Activated gamma-delta T cell treated with Interleukin-2 at 50 U/mL for 16 hours (primary cell): ENCODE measurements at places on chromosomes 13 and 19.
A peak's percentile ranks its signal among the peaks of the same experiment; 100 is the strongest.

- DNase-seq: peak; percentile 63
These were observed at the start of gene SLITRK5 for GRCh38 chr13:87671031-87671752. Gene SLITRK5, plus strand, starts transcription at chr13:87671371. Its CDS starts 4,018 bp downstream, at chr13:87675389.

GRCh38 chr13:82565201-82565600, 1317.1 kb downstream of the SLITRK1 start:
- no peak for DNase-seq

DNA sequence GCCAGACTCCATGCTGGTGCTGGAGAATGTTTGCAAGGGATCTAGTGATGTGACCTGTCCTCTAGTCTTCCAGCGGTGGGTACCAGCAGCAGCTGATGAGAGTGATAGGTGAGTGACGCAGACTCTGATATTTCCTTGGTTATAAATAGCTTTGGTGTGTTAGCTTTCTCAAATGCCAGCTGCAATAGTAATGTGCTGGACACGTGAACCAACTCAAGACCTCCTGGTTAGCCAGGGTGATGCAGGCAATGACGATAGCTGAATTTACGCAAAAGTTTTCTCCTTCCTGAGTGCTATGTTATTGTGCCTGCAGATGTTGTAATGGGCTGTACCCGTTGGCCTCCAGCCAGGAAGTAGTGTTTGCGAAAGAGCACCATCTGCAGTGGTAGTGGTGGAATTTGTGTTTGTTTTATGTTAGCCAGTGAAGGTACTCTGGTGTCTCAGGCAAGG, 129.5 kb downstream of the CYSLTR2 start:
- DNase-seq: no peak

DNA sequence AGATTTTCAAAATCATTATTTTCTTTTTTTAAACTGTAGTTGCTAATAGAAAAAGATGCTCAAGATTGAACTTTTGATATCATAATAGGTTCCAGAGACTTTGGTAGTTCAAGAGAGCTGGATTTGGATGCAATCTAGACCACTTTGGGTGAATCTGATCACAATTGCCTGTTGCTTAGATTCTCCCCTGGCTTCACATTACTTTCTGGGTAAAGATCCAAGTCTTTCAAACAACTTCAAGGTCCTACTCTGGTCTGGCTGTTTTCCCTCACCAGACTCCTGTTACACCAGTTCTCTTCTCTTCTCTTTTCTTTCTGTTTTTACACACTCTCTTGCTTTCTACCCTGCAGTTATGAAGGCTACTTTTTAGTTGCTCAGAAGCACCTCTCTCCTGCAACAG, 7.4 kb upstream of the SPRY2 start:
- no peak for DNase-seq

DNA sequence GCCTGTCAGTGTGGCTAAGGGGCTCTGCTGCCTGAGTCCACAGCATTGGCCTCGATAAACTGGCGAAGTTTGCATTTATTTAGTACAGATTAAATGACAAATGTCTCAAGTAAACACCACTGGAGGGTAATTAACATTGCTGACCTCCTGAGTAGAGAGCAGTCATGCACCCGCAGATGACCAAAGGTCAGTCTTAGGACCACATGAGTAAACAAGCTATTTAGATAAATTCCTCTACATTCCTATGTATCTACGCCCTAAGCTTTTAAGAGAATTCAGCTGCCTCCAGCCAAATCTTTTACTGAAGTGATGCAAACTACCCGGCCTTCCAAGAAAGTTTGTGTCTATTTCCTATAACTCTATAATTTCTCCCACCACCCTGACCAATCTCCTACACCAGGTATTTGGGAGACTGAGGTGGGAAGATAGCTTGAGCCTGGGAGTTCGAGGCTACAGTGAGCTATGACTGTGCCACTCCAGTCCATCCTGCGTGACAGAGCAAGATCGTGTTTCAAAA, 22.9 kb downstream of the CD70 start:
- no peak for DNase-seq

DNA sequence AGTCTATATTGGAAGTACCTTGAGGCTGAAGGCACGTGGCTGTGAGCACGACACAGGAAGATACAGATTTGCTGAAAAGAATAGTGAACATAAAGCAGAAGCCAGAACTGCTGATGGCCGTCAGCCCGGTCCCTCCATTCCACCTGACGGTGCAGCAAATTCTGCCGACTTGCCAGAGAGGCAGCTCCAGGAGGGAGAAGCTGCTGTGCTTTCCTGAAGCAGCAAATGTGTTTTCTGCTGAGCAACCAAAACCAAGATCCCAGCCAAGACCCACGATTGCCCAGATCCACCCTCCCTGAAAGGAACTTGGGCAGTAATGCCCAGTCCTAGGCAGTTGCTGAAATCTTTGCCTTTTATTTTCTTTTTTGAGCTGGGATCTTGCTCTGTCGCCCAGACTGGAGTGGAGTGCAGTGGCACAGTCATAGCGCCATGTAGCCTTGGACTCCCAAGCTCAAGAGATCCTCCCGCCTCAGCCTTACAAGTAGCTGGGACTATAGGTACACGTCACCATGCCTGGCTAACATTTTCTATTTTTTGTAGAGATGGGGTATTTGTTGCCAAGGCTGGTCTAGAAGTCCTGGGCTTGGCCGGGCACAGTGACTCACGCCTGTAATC, 7.0 kb upstream of the RCN3 start:
- no peak for DNase-seq

- DNase-seq: no peak
These were observed 774 bp upstream of the HOMER3 start for GRCh38 chr19:18941628-18942354.

GRCh38 chr13:22298530-22298929, 627.7 kb downstream of the FGF9 start:
- DNase-seq: no peak

- no peak for DNase-seq
These were observed 15.0 kb downstream of the PRODH2 start for GRCh38 chr19:35797663-35798062.

DNA sequence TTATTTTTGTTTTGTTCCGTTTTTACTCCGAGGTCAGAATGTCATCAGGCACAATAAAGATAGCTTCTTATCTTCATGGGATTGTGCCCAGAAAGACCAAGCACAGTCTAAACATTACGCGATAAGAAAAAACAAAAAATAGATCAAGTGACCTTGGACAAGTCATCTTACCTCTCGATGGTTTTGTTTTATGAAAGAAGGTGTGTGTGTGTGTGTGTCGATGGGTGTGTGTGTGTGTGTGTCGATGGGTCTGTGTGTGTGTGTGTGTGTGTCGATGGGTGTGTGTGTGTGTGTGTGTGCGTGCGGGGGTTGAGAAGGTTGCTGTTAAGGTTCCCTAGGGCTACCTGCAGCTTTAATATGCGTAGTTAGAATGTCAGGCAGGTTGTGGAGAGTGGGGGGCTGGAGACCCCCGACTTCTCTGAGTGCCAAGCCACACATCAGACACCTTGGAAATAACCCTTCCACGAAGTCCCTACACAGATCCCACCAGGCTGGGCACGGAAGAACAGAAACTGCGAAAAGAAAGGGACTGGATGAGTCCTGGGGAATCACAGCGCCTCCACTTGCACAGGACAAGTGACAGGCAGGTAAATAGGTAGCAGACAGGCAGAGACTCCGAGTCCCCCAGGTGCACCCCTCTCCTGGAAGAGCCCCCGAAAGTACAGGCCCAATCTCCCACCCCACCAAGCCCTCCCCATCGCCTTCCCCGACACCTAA, 458 bp upstream of the ATP8A2 start:
- DNase-seq: no peak

DNA sequence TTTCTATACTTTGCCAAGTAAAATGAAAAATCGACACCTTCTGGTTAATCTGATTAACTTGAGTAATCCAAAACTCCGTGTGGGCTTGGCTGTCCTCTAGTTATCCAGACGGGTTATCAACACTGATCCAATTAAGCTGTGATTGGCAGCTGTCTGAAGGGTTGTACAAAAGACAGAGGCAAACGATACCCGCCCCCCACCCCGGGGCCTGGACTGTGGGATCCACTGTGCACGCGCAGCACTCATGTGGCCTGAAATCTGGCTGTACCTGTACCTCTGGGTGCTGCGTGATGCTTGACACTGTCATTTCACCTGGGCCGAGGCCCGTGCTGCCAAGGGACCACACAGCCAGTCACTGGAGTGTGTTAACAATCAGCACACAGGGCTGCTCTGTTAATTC, 53.5 kb downstream of the COL4A2 start:
- DNase-seq: no peak

DNA sequence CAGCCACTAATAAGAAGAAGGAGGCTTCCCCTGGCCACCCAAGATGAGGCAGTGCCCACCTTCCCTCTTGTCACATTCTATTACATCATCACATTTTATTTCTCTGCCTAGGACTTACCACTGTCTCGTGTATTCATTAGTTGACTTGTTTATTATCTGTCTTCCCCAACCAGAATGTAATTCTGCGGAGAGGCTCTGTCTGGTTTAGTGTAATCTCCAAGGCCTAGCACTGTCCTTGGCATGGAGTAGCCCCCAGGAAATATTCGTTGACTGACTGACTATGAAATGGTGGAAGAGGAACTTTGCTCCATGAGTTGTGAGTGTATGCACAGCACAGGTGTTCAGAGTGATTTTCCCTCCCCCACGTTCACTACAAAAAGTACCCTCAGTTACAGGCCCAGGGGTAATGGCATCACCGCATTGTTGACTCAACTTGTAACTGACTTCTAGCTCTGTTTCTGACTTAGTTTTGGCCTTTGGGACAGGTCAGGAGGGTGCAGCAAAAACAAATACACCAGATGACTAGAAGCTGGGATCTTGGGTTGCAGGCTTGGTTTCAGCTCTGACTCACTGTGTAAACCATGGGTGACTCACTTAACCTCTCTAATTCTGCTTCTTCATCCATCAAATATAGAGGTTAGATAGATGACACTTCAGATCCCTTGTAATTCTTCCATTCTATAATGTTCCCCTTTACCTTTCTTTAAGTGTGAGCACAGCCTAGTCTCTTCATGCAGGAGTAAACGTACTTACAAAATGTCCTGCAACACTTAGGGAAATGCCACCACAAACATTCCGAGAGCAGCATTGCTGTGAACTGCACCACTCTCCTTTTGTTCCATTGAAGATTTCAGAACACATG, 229.7 kb downstream of the KCNRG start:
- DNase-seq: peak; percentile 19

DNA sequence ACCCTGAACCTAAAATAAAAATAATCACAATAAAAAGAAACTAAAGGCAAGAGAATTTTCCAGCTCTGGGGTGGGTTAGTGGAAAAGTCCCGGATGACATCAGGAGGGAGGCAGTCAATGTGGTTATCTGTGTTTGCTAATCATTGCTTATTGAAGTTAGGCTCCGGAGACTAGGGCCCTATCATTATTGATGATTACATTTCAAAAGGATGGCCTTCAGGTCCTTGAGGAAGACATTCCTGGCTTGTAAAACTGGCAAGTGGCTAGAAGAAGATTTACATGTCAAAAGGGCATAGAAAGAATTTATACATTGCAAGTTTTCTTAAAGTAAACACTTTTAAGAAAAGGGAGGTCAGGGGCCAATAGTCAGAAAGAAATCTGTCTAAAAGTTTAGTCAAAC, 123.4 kb downstream of the POSTN start:
- no peak for DNase-seq

DNA sequence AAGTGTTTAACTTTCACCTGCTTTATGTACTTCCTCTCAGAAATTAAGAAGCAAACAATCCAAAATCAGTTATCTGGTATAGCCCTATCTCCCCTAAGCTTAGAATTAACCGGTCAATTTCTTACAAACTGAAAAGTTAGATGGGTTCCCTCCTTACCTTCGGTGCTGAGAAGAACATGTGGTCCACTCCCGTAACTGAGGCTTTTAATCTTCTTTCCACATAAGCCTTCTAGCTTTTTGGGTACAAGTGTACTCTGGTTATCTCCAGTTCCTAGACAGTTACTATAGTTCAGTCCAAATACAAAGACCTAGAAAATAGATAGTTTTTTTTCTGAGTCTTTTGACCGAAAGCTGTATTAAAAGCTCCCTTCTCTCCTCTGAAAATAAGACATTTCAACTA, 18.9 kb downstream of the RCBTB1 start:
- no peak for DNase-seq

- no peak for DNase-seq
These were observed 279.8 kb upstream of the EDNRB start for GRCh38 chr13:78198419-78198818.

DNA sequence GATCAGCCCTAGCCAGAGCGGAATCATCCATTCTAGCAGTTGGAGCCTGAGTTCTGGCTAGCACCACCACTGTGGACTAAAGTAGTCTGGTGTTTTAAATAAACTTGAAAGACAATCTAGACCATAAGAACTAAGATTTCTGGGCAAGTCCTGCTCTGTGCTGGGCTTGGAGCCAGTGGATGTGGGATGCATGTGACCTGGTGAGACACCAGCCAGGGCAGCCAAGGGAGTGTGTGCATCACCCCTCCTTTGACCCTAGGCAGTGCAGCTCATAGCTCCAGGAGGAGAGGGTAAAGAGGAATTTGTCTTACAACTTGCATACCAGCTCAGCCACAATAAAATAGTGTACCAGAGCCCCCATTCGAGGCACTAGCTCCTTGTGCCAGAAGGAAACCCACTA, 21.0 kb downstream of the ITGBL1 start:
- DNase-seq: no peak

GRCh38 chr19:28242317-28242927, 970.5 kb downstream of the UQCRFS1 start:
- DNase-seq: peak; percentile 5

DNA sequence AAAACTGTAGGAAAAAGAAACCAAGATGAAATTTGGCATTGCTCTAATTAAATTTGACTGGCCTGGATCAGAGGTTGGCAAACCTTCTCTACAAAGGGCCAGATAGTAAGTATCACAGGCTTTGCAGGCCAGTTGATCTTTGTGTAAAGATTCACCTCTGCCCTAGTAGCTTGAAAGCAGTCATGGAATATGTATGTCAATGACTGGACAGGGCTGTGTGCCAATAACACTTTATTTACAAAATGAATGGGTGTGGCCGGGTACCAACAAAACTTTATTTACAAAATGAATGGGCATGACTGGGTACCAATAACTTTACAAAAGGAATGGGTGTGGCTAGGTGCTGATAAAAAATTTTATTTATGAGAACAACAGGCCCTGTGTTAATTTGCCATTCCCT, 20.0 kb downstream of the SIN3B start:
- DNase-seq: no peak
